Activated CD4-positive, CD25-positive, alpha-beta regulatory T cell treated with anti-CD3 and anti-CD28 coated beads, Interleukin-2, amount 50 U/mL, for 16 hours (primary cell): ENCODE measurements at places on chromosomes 2 and 18.

DNA sequence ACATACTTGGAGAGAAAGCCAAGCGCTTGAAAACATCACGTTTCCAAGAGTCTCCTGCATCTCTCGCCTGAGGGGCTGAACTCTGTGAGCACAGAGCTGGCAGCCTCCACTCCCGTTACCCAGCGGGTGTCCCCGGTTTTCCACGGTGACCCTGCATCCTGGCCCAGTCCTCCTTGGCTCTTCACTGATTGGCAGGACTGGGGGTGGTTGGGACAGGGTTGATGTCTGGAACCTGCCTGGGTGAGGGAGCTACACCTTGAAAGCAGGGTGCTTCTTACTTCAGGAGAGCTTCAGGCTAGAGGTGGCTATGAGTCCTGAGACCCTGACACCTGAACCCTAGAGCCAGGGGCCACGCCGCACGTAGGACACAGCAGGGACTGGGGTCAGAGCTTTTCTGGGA, 234.1 kb downstream of the DYSF start:
- no peak for DNase-seq

- no peak for DNase-seq
These were observed 862 bp downstream of the C18orf54 start for GRCh38 chr18:54358495-54359040.

GRCh38 chr2:143558665-143559064, 429.4 kb downstream of the ARHGAP15 start:
- no peak for DNase-seq

- no peak for DNase-seq
These were observed 22.3 kb upstream of the SERPINB5 start for GRCh38 chr18:63454497-63454896.

DNA sequence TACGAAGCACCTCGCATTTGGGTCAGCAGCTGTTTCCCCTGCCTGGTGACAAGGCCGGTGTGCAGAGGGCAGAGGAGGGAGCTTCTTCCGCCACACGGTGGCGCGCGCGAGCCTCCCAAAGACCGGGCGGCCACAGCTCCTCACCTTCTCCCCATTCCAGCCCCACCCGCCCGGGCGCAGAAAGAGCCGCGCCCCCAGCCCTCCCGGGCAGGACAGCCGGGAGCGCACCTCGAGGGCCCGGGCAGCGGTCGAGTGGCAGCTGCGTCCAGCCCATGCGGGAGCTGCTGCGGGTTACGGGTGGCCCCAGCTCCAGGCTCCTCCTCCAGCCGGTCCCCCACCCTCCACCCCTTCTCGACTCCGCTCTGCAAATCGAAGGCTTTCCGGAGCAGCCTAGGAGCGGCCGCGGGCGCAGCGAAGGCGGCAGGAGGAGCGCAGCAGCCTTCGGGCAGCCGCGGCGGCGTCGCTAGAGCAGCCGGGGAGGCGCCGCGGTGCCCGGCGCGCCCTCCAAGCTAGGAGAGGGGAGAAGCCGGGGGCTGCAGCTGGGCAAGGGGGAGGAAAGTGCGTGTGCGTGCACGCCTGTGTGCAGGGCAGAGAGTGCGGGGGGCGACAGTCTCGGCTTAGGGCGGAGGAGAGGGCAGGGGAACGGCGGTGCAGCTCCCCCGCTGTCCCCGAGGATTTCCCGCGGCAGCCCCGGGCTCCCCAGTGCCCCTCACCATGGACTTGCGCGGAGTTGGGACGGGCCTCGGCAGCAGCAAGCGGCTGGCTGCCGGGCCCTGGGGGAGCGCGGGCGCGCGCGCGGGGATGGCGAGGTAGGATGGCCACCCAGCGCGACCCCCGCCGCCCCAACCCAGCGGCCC, at the start of gene CCDC85A:
Gene CCDC85A (plus strand): TSS at position 348 of the 857 bp plus-strand sequence. CDS start 635 bp downstream, outside the sequence.
- peak; percentile 8 for DNase-seq

GRCh38 chr2:10240161-10240681, 62.5 kb upstream of the HPCAL1 start:
- no peak for DNase-seq

GRCh38 chr18:44521668-44522022, 159.0 kb upstream of the SETBP1 start:
- no peak for DNase-seq

DNA sequence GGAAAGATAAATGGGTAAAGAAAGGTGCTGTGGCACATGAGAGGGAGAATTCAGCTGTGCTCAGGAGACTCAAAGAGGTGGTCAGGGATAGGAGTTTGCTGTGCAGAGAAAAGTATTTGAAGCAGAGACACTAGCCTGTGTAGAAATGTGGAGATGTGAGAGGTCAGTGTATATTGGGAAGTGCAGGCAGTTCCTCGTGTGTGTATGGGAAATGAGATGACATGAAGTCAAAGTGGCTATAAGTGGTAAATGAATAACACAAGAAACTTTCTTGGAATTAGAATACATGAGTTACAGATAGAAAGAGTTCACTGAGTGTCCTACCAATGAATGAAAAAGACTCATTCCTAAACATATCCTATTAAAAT, 11.6 kb downstream of the MAP3K20 start:
- DNase-seq, result no peak

GRCh38 chr2:40412456-40412855, 39.4 kb downstream of the SLC8A1 start:
- DNase-seq, result no peak

DNA sequence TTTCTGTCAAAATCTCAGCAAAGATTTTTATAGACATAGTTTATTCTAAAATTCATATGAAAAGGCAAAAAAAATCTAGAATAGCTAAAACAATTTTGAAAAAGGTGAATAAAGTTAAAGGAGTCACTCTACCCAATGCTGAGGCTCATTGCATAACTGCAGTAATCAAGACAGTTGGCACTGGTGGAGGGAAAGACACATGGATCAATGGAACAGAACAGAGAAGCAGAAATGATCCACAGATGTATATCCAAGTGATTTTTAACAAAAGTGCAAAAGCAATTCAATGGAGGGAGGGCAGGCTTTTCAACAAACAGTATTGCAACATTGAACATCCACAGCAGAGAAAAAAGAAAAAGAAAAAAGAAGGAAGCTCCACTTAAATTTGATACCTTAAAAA, 162.8 kb downstream of the RBM43 start:
- DNase-seq, result no peak

DNA sequence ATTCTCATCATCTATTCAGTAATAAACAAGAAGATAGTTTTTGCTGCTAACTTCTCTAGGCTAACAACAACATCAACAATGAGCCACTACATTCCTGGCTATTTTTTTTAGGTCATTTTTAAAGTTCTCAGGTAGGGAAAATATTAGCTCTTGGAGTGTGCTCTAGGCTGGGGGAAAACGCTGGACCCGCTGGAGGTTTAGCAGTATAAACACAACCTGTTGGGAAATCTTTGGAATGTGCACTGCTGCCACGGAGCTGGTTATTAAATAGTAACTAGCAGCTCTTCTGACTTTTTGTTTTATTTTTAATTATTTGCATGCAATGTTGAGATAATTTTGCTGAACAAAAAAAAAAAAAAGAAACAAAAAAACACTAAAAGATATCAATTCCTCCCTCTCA, 892.1 kb upstream of the ACVR2A start:
- no peak for DNase-seq

- no peak for DNase-seq
These were observed 358.5 kb downstream of the ALK start for GRCh38 chr2:29562896-29563295.

DNA sequence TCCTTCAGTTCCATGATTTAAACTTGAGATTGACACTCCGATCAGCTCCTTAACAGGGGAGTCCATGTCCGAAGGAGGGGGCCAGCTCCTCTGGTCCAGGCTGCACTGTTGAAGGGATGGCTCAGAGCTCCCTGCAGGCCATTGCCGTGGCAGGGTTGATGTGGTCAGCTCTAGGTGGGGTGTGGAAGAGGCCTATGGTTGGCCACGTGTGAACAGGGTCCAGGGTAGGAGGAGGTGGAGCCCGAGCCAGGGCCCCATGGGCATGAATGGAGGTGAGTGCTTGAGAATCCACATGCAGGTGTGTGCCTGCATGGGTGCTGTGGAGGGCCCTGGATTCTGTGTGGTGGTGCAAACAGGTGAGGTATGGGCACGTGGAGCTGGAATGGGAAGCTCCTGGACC, 1.1 kb downstream of the SPEG start:
- no peak for DNase-seq

- DNase-seq, result no peak
These were observed 166.1 kb downstream of the CLIP4 start for GRCh38 chr2:29281086-29281915.

DNA sequence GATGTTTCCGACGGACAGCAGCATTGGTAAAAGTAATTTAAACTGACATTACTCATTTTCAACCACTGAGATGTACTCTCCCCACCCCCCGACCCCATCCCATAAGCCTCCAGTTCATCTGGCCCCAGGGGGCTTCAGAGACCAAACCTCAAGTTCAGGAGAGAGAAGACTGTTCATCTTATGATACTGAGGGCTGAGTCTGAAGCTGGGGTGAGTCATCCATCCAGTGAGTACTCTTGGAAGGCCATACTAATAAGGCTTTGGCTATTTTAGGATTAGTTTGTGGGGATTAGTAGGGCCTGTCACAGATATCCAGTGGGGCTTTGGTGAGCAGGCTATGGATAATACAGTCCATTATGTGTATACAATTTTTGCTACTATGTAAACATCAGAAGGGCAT, 125.3 kb upstream of the APCDD1 start:
- no peak for DNase-seq

DNA sequence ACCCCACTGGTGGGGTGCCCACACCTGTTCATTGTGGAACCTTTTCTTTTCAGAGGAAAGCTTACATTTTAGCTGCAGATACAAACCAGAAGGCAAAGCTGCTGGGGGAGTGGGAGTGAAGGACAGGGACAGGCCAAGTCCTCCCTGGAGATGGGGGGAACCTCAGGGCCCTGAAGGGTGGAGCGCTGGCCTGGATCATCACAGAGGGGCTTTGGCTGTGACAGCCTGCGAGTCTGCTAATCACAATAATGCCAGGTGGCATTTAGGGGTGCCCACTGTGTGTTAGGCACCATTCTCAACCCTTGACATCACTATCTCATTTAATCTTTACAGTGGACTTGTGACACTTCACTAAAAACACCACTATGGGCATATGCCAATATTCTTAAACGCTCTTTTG, 27.4 kb downstream of the KCTD1 start:
- no peak for DNase-seq

- no peak for DNase-seq
These were observed 197.2 kb upstream of the HNRNPA3 start for GRCh38 chr2:177015356-177015923.

- no peak for DNase-seq
These were observed 4.8 kb downstream of the UXS1 start for GRCh38 chr2:106189325-106189724.

DNA sequence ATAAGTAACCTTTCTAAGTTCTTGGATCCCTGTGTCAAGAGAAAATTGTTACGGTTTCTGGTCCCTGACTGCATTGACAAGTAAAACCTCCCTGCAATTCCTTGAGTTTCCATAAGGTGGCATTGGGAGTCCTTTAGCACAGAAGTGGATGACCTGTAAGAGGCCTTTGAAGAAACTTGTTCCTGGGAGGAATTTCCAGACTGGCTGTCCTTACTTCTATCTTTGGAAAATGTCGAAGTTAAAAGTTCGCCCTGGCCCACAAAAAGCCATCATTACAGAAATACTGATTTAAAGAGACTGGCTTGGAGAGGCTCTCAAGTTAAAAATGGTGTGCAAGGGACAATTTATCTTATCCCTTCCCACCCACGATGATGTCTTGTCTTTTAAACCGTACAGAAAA, 218.4 kb downstream of the CDH20 start:
- no peak for DNase-seq

DNA sequence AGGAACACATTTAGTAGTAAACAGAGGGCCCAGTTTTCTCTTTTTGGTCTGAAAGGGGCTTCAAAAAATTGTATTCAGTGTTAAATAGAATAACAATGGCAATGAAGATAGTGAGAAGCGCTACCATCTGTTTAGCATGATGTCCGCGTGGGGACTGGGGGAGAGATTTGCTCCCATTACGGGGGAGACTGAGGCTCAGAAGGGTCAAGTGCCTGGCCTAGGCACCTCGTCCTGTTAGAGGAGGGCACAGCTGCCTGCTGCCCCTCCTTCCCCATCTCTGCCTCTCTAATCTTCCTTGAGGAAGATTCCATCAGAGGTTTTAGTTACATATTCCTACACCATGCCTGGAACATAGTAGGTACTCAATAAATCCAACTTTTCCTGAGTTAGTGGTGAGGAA, 10.1 kb upstream of the TMEM185B start:
- DNase-seq, result no peak

- no peak for DNase-seq
These were observed 424.5 kb downstream of the RAD51AP2 start for GRCh38 chr2:17093712-17094111.

DNA sequence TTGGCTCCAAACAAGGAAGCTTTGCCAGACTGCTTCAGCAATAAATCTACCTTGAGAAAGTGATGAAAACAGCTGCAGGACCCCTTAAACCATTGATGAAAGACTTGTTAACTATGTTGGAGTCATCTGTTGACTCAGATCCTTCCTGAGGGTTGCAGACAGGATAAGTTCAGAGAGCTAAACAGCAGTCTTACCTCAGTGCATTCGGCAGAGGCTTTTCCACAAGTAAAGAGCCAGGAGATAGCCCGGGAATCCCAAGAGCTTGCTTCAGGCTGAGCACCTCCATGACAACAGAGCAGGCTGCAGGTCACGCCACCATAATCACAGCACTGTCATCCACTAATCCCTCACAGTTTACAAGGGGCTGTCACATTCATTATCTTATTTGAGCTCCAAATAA, 23.7 kb downstream of the KIAA2012 start:
- no peak for DNase-seq

GRCh38 chr2:15271941-15272542, 289.1 kb downstream of the NBAS start:
- no peak for DNase-seq

DNA sequence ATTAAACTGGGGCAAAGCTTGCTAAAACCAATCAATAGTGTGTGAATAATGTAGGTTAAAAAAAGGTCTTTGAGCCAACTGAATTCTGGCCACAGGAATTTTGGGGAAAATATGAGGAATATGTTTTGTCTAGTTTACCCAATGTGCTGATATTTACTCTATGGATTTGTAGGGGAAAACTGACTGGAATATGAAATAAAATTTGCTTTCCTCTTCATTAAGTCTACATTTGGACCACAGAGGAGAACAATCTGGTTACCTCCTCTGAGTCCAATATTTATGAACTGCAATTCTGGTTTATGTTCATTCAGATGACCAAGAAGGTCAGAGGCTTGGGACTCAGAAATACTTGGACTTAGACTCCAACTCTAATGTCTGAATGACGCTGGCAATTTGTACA, 1042.2 kb upstream of the CNTNAP5 start:
- no peak for DNase-seq

GRCh38 chr2:241540771-241541561, 17.6 kb upstream of the BOK start:
- DNase-seq, result peak; percentile 33

DNA sequence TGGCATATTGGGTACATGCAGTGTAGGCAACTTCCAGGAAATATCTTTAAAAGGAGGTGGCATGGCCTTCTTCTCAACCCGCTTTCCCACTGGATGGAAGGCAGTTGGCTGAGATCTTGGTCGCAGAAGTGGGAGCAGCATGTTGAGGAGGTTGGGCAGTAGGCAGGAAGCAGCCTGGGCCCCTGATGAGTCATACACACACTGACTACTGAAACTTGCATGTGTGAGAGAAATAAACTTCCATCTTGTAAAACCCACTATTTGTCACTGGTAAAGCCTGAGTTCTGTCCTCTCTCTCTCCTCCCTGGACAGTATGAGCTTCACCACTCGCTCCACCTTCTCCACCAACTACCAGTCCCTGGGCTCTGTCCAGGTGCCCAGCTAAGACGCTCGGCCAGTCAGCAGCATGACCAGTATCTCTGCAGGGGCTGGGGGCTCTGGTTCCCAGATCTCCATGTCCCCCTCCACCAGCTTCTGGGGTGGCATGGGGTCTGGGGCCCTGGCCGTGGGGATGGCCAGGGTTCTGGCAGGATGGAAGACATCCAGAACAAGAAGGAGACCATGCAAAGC, 233.8 kb upstream of the SPRED2 start:
- DNase-seq, result no peak
